T-helper 1 cell (primary cell): ENCODE measurements at places on chromosomes 4 and X.

- no peak for DNase-seq
These were observed 389.6 kb upstream of the IGFBP7 start for GRCh38 chr4:57499786-57500185.

- no peak for DNase-seq
These were observed 49.0 kb downstream of the CRMP1 start for GRCh38 chr4:5843573-5844530.

GRCh38 chr4:24630937-24631336 is 46.6 kb upstream of the DHX15 start:
- no peak for DNase-seq

GRCh38 chr4:90318193-90318592 is 191.0 kb downstream of the CCSER1 start:
- no peak for DNase-seq

GRCh38 chr4:179076865-179077264 is 1634.6 kb upstream of the AGA start:
- DNase-seq: no peak

DNA sequence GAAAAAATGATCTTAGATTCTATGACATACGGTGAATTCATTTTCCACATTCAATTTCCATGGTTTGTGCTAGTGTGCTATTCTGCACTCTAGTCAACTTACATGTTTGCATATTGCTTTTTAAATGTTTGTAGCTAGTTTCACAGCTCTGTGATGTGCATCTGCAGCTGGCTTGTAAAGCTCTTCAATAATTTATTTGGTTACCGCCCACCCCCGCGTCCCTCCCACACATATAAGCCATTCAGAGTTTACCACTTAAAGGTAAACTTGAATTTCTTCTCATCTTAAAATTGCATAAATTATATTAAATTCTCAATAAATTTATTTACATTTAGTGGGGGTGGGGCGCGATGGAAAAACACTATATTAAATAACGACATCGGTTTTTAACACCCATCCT is 291 bp upstream of the NBDY start:
- no peak for DNase-seq

GRCh38 chr4:2977211-2978088 is 14.1 kb downstream of the GRK4 start:
- no peak for DNase-seq

GRCh38 chr4:134747108-134747805 is 545.7 kb upstream of the PABPC4L start:
- DNase-seq: no peak

GRCh38 chrX:150845091-150845490 is 53.4 kb downstream of the CD99L2 start:
- DNase-seq: no peak

DNA sequence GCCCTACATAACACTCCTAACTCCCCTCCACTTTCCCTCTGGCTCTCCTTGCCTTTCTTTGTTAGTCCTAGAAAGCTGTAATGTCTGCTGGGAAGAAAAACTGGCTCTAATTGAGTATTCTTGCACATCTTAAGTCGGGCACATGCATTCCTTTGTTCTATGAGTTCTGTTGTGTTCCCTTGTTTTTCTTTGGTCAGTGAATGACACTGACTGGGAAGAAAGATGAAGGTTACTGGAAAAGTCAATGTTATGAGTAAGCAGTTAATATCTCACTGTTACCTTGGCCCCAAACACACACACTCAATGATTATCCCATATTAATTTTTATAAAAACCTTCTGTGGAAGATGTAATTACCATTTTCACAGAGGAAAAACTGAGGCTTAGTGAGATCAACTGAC is 215.9 kb downstream of the SOWAHB start:
- DNase-seq: no peak

- DNase-seq: no peak
These were observed 272.5 kb downstream of the PTTG2 start for GRCh38 chr4:38232741-38233140.

GRCh38 chrX:127861611-127862010 is 190.6 kb downstream of the ACTRT1 start:
- DNase-seq: no peak

GRCh38 chr4:154928640-154929257 is 147.7 kb downstream of the RBM46 start:
- no peak for DNase-seq

- DNase-seq: no peak
These were observed 101.7 kb downstream of the RAPGEF2 start for GRCh38 chr4:159204566-159204965.

GRCh38 chr4:184099535-184099966 is 118.1 kb downstream of the ENPP6 start:
- DNase-seq: no peak

DNA sequence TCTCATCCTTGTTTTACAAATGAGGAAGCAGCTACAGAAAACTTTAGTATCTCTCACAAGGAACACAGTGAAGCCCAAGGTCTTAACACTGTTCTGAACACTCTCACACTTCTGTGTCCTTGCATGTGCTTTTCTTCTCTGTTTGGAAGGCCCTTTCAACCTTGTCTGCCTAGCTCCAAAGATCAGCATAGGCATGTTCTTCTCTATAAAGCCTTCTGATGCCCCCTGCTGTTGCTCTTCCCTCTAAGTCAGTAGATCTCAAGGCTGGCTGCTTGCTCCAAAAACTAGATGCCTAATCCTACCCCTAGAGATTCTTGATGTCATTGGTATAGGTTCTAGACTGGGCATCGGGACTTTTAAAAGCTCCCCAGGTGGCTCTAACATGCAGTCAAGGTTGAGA is 5.9 kb downstream of the APOO start:
- DNase-seq: no peak

DNA sequence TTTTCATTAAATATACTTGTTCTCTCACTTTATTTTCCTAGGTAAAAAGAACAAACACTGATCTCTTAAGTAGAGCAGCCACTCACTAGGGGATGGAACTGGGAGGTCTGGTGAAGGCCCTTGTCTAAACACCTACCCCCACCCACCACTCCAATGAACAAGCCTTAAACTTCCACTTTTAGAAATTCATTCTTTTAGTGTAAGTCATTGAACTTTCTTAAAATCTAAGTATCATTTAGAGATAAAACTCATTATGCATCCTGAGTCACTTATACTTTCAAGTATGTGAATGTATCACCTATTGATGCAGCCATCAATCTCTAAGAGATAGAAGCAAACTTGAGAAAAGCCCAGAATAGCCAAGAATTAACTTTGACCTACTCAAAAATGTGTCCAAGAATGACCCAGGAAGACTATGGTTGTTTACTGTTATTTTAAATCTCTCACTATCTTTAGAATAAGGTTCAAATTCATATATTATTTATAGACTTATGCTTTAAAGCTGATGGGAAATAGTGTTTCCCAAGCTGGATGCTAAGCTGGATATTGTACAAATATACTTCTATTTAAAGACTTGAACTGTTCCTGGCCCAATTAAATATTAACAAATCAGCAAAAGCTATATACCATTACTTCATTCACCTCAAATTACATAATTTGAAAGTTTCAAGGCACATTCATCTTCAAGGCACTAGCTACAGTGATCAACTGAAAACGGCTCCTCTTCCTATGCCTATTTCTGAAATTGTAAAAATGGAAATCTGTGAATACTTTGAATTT is 49.5 kb downstream of the CAMK2D start:
- no peak for DNase-seq

GRCh38 chrX:24858004-24858746 is 157.6 kb downstream of the ARX start:
- DNase-seq: no peak

DNA sequence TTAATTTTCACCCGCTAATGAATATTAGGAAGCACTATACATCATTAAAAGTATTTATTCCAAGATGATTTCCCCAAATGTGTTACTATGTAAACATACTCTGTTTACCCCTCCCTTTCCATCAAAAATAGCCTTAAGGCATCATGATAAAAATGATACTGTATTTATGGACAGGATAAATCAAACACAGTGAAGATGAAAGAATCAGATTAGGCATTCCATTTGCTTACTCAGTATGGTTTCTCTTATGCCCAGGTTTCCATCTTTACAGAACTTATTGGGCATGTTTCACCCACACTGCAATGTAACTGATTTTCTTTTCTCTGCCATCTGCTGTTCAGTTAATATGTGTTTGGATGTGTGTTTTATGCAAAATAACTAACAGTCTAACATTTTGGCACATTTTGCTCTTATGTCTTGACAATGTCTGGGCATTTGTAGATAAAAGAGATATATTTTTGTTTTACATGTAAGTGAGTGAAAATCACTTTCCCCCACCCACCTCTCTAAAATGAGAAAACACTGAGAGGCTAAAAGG is 445.2 kb downstream of the RPA4 start:
- DNase-seq: no peak
